ENCODE measurements at places on chromosomes 2 and 18. TPM values are rescaled to one million over a fixed set of nuclear protein-coding genes. Genes with fewer than 3 reads are reported as not detected.

GRCh38 chr18:74595431-74595830, 2.2 kb upstream of the ZNF407 start:
- DNase-seq: no peak

DNA sequence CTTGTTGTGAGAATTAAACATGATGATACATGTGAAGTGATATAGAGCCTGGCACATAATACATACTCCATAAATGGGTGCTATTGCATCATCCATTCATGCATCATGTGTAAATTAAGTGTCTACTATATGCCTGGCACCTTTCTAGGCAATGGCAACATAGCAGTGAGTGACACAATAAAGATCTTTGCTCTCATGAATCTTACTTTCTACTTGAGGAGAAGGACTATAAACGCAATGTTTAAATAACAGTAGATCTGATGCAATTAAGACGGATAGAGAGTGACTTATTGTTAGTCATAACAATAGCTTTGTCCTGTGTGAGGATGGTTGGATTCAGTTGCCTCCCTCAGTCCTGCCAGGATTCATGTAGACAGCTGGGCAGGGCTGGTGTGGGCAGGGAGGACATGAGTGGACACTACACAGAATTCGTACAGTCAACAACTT, 88.4 kb upstream of the NPAS2 start:
- no peak for DNase-seq

- no peak for DNase-seq
Observed at GRCh38 chr18:79581911-79582310, 97.7 kb upstream of the CTDP1 start.

- DNase-seq: no peak
Observed at GRCh38 chr18:2406544-2406943, 164.8 kb downstream of the METTL4 start.

DNA sequence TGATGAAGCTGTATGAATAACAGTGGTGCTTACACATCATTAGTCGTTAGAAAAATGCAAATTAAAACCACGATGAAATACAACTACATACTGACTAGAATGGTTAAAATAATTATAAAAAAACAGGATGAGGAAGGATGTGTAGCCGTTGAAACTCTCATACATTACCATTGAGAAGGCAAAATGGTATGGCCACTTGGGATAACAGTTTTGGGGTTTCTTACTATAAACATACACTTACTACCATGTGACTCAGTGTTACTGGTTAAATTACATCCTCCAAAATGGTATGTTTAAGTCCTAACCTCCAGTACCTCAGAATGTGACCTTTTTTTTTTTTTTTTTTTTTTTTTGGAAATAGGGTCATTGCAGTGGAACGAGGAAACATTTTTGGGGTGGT, 58.4 kb downstream of the UBE2E3 start:
- no peak for DNase-seq

- no peak for DNase-seq
Observed at GRCh38 chr2:43423941-43424261, 171.9 kb downstream of the THADA start.

- DNase-seq: no peak
Observed at GRCh38 chr2:134320930-134321329, 67.1 kb downstream of the MGAT5 start.

- no peak for DNase-seq
Observed at GRCh38 chr2:26900831-26901321, 52.9 kb downstream of the DPYSL5 start.

Gene CYTIP
- total RNA-seq: 5.6 TPM

Gene CRACDL
- 22.1 TPM for total RNA-seq

Gene STK17B
- 7.9 TPM for total RNA-seq
